Cardiac muscle cell (in vitro differentiated cells and primary cell): ENCODE measurements at places on chromosomes 6 and 20. TPM values are rescaled to one million over a fixed set of nuclear protein-coding genes. Genes with fewer than 3 reads are reported as not detected.

Gene ALDH5A1
- 15.0 and 16.1 TPM in 2 replicates for total RNA-seq

Gene GRIK2
- 0.21 and 1.5 TPM in 2 replicates for total RNA-seq

Gene MRPS26
- total RNA-seq = 129 and 133 TPM in 2 replicates

GRCh38 chr6:109738255-109738654, 47.2 kb downstream of the FIG4 start:
- no peak for DNase-seq
